ENCODE measurements at places on chromosomes 1 and 21. TPM values are rescaled to one million over a fixed set of nuclear protein-coding genes. Genes with fewer than 3 reads are reported as not detected.

DNA sequence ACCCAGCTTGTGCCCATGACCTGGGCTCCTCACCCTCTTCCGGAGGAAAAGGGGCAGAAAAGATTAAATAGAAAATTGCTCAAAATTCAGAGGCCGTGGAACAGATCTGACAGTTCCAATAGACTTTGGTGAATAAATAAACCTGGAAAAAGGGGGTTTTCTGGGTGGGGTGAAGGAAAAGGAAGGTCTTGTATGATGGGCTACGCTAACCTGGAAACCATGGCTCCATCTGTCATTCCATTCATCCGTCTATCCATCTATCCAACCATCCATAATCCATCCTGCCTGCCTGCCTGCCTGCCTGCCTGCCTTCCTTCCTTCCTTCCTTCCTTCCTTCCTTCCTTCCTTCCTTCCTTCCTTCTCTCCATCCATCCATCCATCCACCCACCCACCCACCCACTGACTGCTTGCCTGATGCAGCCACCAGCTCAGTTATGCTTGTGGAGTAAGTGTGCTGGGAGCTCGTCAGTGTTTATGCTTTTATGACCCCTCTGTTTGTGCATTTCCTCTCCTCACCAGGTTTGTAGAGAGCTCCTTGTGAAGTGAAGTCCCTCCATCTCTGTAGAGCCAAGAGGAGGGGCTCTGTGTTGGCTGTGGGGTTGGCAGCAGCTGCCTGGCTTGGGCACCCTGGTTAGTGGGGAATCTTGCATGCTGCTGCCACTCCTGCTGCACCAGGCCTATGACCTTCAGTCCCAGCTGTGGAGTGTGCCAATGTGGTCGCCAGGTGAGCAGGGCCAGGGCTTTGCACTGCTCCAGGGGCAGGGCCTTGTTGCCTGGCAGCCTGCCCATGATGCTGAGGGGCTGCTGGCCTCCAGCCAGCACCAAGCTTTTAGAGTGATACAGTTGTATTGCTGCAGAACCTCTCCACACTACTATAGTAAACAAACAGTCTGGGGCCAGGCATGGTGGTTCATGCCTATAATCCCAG, 16.0 kb upstream of the POU3F1 start:
- H3K27ac ChIP-seq, result peak overlapping the region; percentile 99
- DNase-seq, result peak; percentile 98
- peak overlapping the region; percentile 9 for H3K4me3 ChIP-seq
- H3K36me3 ChIP-seq, result no peaks in the 10 kb centered on the region
- H3K27me3 ChIP-seq, result no peaks in the 10 kb centered on the region

GRCh38 chr1:69766431-69767180, 198.9 kb downstream of the LRRC7 start:
- no peaks in the 10 kb centered on the region for H3K27me3 ChIP-seq
- no peak overlapping the region for H3K4me3 ChIP-seq
- no peaks in the 10 kb centered on the region for H3K36me3 ChIP-seq
- DNase-seq, result no peak
- no peaks in the 10 kb centered on the region for H3K4me1 ChIP-seq

DNA sequence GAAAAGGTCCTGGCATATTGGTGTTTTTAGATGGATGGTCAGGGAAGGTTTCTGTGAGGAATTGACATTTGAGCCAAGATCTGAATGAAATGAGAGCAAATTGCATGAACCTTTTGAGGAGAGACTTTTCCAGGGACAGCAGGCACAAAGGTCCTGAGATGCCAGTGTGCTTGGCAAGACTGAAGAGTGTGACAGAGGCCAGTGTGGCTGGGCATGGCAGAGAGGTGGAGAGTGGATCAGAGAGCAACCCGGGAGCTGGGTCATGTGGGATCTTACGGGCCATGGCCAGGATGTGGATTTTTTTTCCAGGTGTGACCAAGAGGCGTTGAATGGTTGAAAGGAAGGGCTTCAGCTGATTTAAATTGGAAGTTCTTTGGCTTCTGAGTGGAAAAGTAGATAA, 3.4 kb downstream of the SCCPDH start:
- DNase-seq, result no peak
- peaks cover 50% of the 10 kb centered on the region for H3K36me3 ChIP-seq
- H3K27ac ChIP-seq, result no peak overlapping the region
- H3K4me3 ChIP-seq, result no peak overlapping the region
- peaks cover 10% of the 10 kb centered on the region for H3K4me1 ChIP-seq

GRCh38 chr1:5947071-5947821, 45.0 kb downstream of the NPHP4 start:
- peaks cover 10% of the 10 kb centered on the region for H3K36me3 ChIP-seq
- no peak for DNase-seq
- H3K4me3 ChIP-seq, result no peak overlapping the region

GRCh38 chr1:58883888-58884482, 100.1 kb upstream of the JUN start:
- no peaks in the 10 kb centered on the region for H3K27me3 ChIP-seq
- H3K4me3 ChIP-seq, result no peak overlapping the region
- H3K4me1 ChIP-seq, result peaks cover 16% of the 10 kb centered on the region
- DNase-seq, result no peak

- no peak for DNase-seq
- no peaks in the 10 kb centered on the region for H3K27me3 ChIP-seq
These were observed 15.1 kb downstream of the TRIM11 start for GRCh38 chr1:228391411-228392020.

DNA sequence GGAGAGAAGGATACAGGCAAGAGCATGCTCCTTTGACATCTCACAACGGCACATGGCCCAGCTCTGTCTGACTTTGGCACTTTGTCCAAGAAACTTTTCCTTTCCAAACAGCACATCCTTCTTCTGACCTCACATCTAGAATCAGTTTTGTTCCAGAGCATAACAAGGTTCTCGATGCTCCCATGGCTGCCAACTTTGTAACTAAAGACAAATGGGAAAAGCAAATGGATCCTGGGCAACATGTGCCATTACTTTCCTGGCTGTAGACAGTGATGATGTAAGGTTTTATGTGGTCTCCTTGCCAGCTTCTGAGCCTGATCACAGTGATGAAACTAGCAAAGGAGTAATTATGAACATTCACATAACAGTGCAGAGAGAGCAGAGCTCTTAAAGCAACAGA, 171.8 kb upstream of the C1orf87 start:
- H3K27me3 ChIP-seq, result peaks cover 35% of the 10 kb centered on the region
- no peak overlapping the region for H3K27ac ChIP-seq
- no peaks in the 10 kb centered on the region for H3K36me3 ChIP-seq
- no peak for DNase-seq

DNA sequence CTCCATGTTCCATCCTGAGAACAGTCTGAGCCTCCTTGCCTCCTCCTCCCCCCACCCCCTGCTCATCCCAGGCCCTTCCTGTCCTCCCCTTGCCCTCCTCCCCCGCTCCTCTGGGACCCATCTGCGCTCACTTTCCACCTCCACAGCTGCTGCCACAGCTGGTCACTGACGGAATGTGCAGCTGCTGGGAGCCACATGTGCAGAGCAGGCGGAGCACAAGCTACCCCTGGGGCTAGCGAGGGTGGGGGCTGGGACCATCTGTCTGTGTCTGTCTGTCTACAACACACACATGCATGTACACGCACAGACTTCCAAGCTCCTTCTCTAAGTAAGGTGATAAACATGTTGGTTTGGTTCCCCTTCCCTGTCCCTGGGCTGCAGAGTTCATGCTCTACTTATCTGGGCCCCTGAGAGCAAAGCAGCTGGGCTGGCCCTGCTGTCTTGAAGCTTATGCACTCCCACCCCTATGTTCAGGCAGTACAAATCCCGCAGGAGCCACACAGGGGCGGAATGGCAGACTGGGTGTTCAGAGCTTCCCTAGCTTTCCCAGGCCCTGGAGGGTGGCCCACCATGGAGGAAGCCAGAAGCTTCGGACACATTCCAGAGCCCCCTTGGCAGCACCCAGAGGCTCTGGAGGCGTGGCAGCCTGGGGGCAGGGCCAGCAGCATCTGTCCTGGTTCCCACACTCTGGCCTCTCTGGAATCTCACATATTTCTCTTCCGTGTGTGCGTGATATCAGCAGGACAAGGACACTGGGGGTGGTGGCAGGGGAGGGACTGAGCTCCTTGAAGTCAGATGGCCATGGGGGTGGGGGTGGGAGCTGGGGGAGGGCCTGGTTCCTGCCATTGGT, 7.0 kb upstream of the HEYL start:
- H3K4me1 ChIP-seq, result peaks cover 10% of the 10 kb centered on the region
- no peak overlapping the region for H3K27ac ChIP-seq
- no peaks in the 10 kb centered on the region for H3K36me3 ChIP-seq
- H3K27me3 ChIP-seq, result no peaks in the 10 kb centered on the region
- peak; percentile 70 for DNase-seq

GRCh38 chr1:244212797-244213475, 161.9 kb downstream of the ZBTB18 start:
- no peaks in the 10 kb centered on the region for H3K4me1 ChIP-seq
- no peaks in the 10 kb centered on the region for H3K27me3 ChIP-seq
- no peak overlapping the region for H3K4me3 ChIP-seq
- DNase-seq, result no peak
- no peaks in the 10 kb centered on the region for H3K36me3 ChIP-seq
- no peak overlapping the region for H3K27ac ChIP-seq

B3GALT5 gene
- total RNA-seq, result 0.32 TPM

FAAH gene
- total RNA-seq, result 3.4 TPM

BSND gene
- total RNA-seq, result not detected

LMX1A gene
- total RNA-seq, result not detected

TTF2 gene
- 89.1 TPM for total RNA-seq

APCS gene
- not detected for total RNA-seq

TTLL7 gene
- 34.2 TPM for total RNA-seq

UBXN10 gene
- not detected for total RNA-seq

LRRC39 gene
- total RNA-seq, result 0.81 TPM

F5 gene
- not detected for total RNA-seq

All from A673 (cell line).